ENCODE measurements at places on chromosomes 4 and X.

DNA sequence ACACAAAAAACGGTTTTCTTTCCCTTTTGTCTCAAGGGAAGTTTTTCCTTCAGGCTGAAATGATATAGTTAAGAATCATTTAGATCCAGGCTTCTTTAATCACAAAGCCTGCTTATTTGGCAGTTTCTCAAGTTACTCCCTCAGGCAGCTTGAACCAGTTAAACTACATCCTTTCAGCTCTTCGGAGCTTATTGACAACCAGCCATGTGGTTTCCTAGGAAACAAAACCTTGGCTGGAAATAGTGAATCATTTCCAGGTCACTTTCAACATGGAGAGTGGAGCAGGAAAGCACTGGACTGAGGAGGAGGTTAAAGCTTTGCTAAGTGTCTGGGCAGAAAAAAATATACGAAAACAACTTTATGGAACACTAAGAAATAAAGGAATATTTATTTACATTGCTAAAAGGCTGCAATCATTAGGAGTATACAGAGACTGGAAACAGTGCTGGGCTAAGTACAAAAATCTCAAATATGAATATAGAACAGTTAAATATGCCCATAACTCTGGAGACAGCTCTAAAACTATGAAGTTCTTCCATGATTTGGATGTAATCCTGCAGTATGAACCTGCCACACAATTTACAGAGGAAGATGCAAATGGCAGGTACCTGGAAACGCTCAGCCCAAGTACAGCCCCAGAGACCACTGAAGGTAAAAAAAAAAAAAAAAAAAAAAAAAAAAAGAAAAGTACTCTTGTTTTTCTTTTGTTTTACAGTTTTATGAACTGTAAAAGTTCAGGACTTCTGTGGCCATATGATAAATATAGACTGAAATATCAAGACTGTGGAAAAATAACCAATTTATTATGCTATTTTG, 23.2 kb upstream of the AASDH start:
- peak; percentile 57 for DNase-seq

GRCh38 chr4:8002525-8003309, 63.1 kb upstream of the AFAP1 start:
- DNase-seq = no peak

- DNase-seq = peak; percentile 91
These were observed 26.1 kb downstream of the LAMTOR3 start for GRCh38 chr4:99868126-99868596.

GRCh38 chrX:21993265-21993664, 38.9 kb upstream of the PHEX start:
- DNase-seq = no peak

- DNase-seq = no peak
These were observed 9.8 kb downstream of the ANKRD17 start for GRCh38 chr4:73248821-73249220.

- DNase-seq = no peak
These were observed 605.5 kb upstream of the PITX2 start for GRCh38 chr4:111228396-111228795.

- no peak for DNase-seq
These were observed 263.5 kb downstream of the AFF2 start for GRCh38 chrX:148763896-148764295.

- no peak for DNase-seq
These were observed 63.0 kb upstream of the LNX1 start for GRCh38 chr4:53654300-53654758.

DNA sequence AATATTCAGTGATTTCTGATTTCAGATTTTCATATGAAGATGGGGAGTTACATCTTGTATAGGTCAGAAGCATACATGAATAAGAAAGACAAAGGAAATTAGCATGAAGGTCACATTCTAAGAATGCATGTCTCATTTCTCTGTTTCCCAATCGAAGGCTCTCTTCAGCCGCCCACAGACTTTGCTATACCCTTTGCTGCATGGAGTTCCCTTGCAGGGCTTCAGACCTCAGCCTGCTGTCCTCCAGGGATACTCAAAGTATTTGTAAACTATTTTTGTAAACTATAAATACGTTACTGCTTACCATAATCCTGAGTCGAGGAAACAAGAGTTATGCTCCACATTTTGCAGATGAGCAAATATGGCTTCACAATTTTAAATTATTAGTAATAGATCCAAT, 738.4 kb downstream of the PCDH18 start:
- no peak for DNase-seq

DNA sequence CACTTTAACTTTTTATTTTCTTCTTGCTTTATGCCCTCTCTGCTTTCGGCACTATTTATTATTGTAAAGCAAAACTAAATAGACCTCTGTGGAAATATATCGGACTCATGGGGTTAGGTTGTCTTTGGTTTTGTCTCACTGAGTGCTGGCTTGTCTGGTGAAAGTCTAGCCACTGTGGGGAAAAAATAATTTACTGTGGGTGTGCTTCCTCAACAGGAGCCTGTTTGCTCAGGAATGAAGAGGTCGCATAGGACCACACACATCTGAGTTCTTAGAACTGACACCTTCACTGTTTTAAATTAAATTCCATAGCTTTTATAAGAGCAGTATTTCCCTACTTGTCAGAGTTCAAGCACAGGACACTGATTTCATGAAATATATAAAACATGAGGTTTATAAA, 103.0 kb upstream of the BMPR1B start:
- DNase-seq = no peak

GRCh38 chr4:146639506-146639932, 826 bp downstream of the POU4F2 start:
- no peak for DNase-seq

GRCh38 chrX:30283456-30284200, 25.6 kb downstream of the NR0B1 start:
- peak; percentile 22 for DNase-seq

DNA sequence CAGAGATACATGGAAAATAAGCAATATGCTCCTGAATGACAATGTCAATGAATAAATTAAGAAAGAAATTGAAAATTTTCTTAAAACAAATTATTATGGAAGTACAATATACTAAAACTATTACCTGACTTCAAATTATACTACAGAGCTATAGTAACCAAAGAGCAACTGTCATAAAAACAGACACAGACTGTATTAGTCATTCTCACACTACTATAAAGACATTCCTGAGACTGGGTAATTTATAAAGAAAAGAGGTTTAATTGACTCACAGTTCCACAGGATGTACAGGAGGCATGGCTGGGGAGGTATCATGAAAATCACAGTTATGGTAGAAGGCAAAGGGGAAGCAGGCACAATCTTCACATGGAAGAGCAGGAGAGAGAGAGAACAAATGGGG, 60.0 kb upstream of the CYSLTR1 start:
- no peak for DNase-seq
